ENCODE measurements at places on chromosomes 5 and 9. TPM values are rescaled to one million over a fixed set of nuclear protein-coding genes. Genes with fewer than 3 reads are reported as not detected.
A peak's percentile ranks its signal among the peaks of the same experiment; 100 is the strongest.

PCDHAC1 gene
- polyA plus RNA-seq: 3.4 TPM

GRCh38 chr9:127176631-127177030, 54.2 kb upstream of the ANGPTL2 start:
- H3K27ac ChIP-seq: no peak overlapping the region
- no peak for DNase-seq
- no peaks in the 10 kb centered on the region for H3K4me1 ChIP-seq
- no peaks in the 10 kb centered on the region for H3K36me3 ChIP-seq

DNA sequence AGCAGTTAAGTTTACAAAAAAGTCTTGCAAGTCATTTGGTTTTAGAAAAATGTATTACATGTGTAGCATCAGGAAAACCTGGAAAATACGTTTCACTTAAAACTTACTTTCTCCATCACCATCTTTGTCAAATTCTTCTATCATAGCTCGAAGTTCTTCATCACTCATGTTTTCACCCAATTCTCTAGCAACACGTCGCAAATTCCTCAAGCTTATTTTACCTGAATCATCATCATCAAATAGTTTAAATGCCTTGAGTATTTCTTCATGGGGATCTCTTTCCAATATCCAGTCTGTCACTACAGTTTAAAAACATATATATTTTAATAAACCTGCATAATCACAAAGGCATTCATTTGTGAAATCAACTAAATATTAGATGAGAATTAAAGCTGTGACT, 10.3 kb downstream of the CETN3 start:
- H3K36me3 ChIP-seq: peaks cover 15% of the 10 kb centered on the region
- no peak overlapping the region for H3K4me3 ChIP-seq
- H3K27me3 ChIP-seq: no peaks in the 10 kb centered on the region
- DNase-seq: no peak

EIF4E1B gene
- not detected for polyA plus RNA-seq

- H3K4me3 ChIP-seq: peak within 1 kb of the TSS; percentile 80
- peaks cover 53% of the 10 kb centered on the region for H3K27me3 ChIP-seq
- peak; percentile 5 for DNase-seq
These were observed at the start of gene CTNND2 for GRCh38 chr5:11904265-11904906. Gene CTNND2 (minus strand): TSS chr5:11904446. CDS start chr5:11903853, 593 bp downstream.

DNA sequence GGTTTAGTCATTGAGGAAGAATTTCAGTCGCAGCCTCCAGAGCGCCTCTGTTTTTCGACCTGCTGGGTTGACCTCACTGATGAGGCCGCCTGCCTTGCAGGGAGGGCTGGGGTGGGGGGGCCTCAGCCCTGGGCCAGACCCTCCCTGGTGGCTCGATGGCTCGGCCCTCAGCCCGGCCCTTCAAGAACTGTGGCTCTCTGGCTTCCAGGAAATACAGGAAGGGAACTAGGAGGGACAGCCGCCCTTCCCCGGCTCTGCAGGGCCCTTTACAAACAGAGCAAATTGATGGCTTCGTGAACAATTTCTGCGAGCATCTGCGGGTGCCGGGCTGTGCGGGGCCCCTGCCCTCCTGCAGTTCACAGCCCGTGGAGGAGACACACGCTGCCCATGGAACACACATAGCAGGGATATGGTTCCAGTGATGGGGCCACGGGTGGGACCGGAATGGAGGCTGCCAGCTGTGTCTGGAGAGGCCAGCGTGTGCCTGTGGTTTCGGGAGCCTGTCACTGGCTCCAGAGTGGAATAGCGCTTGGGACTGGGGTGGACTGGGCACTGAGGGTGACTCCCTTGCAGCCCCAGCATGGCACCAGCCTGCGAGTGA, 39.6 kb downstream of the COL5A1 start:
- no peaks in the 10 kb centered on the region for H3K36me3 ChIP-seq
- no peak overlapping the region for H3K27ac ChIP-seq
- DNase-seq: no peak
- H3K4me1 ChIP-seq: peaks cover 32% of the 10 kb centered on the region
- H3K4me3 ChIP-seq: no peak overlapping the region
- no peaks in the 10 kb centered on the region for H3K27me3 ChIP-seq

GRCh38 chr5:143442385-143442784, 38.9 kb upstream of the NR3C1 start:
- H3K4me1 ChIP-seq: no peaks in the 10 kb centered on the region
- H3K4me3 ChIP-seq: no peak overlapping the region
- no peak for DNase-seq

FAM163B gene
- not detected for polyA plus RNA-seq

IFNK gene
- not detected for polyA plus RNA-seq

DNA sequence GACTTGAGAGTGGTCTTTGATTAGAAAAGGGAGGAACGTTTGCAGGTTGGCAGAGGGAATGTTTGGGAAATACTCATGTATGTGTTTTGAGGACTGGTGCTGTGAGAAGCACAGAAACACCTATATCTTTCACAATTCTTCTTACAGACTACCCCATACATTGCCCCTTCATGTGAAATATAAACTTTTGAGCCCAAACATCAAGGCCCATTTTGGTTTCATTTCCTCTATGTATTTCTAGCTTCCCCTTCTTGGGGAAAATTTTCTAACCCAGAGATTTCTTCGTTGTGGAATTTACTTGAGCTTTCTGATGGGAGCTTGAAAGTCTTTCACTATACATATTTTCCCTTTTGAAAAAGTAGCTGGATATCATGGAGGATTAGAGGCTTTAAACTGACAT, 67.6 kb downstream of the FYB1 start:
- H3K4me1 ChIP-seq: peaks cover 8% of the 10 kb centered on the region
- H3K4me3 ChIP-seq: no peak overlapping the region
- no peak for DNase-seq
- H3K27me3 ChIP-seq: no peaks in the 10 kb centered on the region

DNA sequence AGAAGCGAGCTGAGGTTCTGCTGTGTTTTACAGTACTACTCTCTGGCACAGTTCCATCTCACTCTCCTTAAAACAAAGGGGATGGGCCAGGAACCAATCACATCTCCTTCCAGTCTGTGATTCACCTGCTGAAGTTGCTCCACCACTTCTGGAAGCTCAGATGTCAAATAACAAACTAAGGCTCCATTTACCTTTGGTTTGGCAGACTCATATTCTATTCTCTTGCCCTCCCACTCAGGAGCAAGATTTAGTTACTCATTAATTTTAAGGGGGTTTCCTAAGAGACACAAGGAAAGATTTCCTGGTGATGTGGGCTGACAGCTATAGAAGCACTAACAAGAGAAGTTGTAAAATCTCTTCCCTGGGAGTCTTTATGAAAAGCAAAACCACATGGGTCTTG, 37.8 kb upstream of the KIF2A start:
- H3K4me1 ChIP-seq: no peaks in the 10 kb centered on the region
- no peaks in the 10 kb centered on the region for H3K36me3 ChIP-seq
- DNase-seq: peak; percentile 4
- H3K27me3 ChIP-seq: no peaks in the 10 kb centered on the region
- H3K4me3 ChIP-seq: no peak overlapping the region

DNA sequence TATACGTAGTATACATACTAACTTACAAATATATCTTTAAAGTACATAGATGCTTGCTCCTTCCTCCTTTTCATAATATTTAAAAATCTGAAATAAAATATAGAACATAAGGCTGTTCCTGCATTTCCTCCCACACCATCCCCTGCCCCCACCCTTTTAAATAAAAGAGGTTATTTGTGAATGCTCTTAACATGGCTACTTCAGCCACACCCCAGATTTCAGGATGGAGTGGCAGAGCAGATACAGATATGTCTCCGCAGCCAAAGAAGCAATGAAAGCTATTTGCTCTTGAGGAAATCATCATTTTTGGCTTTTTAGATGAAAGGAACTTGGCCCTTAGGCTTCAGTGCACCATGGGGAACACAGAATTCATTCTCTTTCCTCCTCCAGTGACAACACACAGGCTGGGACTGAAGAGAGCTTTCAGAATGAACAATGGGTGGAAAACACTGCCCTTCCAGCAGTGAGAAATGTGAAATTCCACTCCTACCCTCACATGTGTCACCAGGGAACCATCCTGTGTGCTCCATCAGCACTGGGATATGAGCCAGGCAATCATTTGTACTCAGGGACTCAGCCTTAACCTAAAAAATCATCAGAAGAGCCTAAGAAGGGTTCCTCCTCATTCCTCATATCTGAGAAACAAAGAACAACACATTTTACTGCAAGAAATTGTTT, 134.3 kb downstream of the PPP2R2B start:
- DNase-seq: no peak
- H3K27me3 ChIP-seq: no peaks in the 10 kb centered on the region
- no peak overlapping the region for H3K4me3 ChIP-seq

- no peaks in the 10 kb centered on the region for H3K4me1 ChIP-seq
- H3K27me3 ChIP-seq: no peaks in the 10 kb centered on the region
- DNase-seq: no peak
- no peak overlapping the region for H3K27ac ChIP-seq
- H3K36me3 ChIP-seq: no peaks in the 10 kb centered on the region
These were observed 1659.9 kb upstream of the C9orf72 start for GRCh38 chr9:29233193-29233592.

PCSK1 gene
- polyA plus RNA-seq: not detected

TMEM252 gene
- polyA plus RNA-seq: not detected

ENTR1 gene
- polyA plus RNA-seq: 30.2 TPM

GRCh38 chr5:56356121-56356835, 123.1 kb upstream of the ANKRD55 start:
- DNase-seq: no peak
- no peak overlapping the region for H3K4me3 ChIP-seq
- no peak overlapping the region for H3K27ac ChIP-seq
- H3K27me3 ChIP-seq: no peaks in the 10 kb centered on the region

DNA sequence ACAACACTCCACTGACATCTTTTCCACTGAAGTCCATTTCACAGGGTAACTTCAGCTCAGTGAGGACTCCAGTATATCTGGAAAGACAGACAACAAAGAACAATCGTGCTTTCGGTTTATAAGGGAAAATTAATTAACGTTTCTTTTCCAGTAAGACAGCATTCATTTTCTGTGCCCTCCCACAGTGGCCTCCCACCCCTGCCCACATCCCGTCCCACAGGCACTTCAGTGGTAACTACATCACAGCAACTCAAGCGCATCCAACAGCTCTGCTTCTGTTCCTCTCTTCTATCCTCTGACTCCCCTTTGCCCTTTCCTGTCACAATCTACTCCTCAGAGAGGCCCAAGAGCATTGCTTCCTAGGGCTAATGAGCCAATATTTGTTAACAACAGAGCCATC, 40.3 kb downstream of the GLDC start:
- no peaks in the 10 kb centered on the region for H3K36me3 ChIP-seq
- no peaks in the 10 kb centered on the region for H3K27me3 ChIP-seq
- H3K27ac ChIP-seq: no peak overlapping the region
- no peak overlapping the region for H3K4me3 ChIP-seq
- H3K4me1 ChIP-seq: no peaks in the 10 kb centered on the region
- no peak for DNase-seq

DNA sequence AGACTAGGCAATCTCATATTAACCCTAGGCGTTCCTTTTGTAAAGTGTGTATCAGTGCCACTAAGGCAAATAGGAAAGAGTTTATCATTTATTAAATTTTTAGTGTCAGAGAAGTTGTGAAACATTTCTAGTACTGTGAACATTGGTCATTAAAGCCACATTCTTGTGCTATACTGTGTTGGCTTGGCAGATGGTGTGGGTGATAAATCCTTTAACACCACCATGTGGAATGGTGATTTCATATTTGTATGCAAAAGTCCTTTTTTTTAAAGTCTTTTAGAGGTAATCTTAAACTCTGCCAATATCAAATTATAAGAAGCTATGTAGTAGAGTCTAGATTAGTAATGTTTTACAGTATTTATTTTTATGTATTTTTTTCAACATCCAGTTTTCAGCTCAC, 18.1 kb downstream of the SLC12A2 start:
- no peaks in the 10 kb centered on the region for H3K27me3 ChIP-seq
- H3K4me3 ChIP-seq: no peak overlapping the region
- H3K27ac ChIP-seq: no peak overlapping the region
- no peaks in the 10 kb centered on the region for H3K36me3 ChIP-seq
- peak; percentile 27 for DNase-seq

C5orf52 gene
- not detected for polyA plus RNA-seq

- H3K27ac ChIP-seq: no peak overlapping the region
- peaks cover 3% of the 10 kb centered on the region for H3K4me1 ChIP-seq
- no peak for DNase-seq
- H3K27me3 ChIP-seq: no peaks in the 10 kb centered on the region
- H3K36me3 ChIP-seq: peaks cover 6% of the 10 kb centered on the region
These were observed 54.4 kb upstream of the FAM120AOS start for GRCh38 chr9:93507768-93508167.

- H3K4me3 ChIP-seq: no peak overlapping the region
- no peak overlapping the region for H3K27ac ChIP-seq
- no peaks in the 10 kb centered on the region for H3K4me1 ChIP-seq
These were observed 95.3 kb downstream of the PRELID2 start for GRCh38 chr5:145739843-145740242.

STPG3 gene
- polyA plus RNA-seq: 3.3 TPM

- no peak for DNase-seq
- H3K36me3 ChIP-seq: no peaks in the 10 kb centered on the region
- H3K4me3 ChIP-seq: no peak overlapping the region
- H3K27ac ChIP-seq: no peak overlapping the region
These were observed 458.9 kb downstream of the PRR16 start for GRCh38 chr5:120923026-120923425.

C9orf153 gene
- 0.97 TPM for polyA plus RNA-seq

GRCh38 chr9:93598647-93599241, 22.4 kb downstream of the PHF2 start:
- H3K27ac ChIP-seq: no peak overlapping the region
- no peaks in the 10 kb centered on the region for H3K36me3 ChIP-seq
- no peak for DNase-seq
- no peaks in the 10 kb centered on the region for H3K27me3 ChIP-seq
- H3K4me1 ChIP-seq: no peaks in the 10 kb centered on the region

GRCh38 chr5:74055486-74056106, 429.6 kb downstream of the ARHGEF28 start:
- no peaks in the 10 kb centered on the region for H3K27me3 ChIP-seq
- DNase-seq: no peak
- H3K4me3 ChIP-seq: no peak overlapping the region

DNA sequence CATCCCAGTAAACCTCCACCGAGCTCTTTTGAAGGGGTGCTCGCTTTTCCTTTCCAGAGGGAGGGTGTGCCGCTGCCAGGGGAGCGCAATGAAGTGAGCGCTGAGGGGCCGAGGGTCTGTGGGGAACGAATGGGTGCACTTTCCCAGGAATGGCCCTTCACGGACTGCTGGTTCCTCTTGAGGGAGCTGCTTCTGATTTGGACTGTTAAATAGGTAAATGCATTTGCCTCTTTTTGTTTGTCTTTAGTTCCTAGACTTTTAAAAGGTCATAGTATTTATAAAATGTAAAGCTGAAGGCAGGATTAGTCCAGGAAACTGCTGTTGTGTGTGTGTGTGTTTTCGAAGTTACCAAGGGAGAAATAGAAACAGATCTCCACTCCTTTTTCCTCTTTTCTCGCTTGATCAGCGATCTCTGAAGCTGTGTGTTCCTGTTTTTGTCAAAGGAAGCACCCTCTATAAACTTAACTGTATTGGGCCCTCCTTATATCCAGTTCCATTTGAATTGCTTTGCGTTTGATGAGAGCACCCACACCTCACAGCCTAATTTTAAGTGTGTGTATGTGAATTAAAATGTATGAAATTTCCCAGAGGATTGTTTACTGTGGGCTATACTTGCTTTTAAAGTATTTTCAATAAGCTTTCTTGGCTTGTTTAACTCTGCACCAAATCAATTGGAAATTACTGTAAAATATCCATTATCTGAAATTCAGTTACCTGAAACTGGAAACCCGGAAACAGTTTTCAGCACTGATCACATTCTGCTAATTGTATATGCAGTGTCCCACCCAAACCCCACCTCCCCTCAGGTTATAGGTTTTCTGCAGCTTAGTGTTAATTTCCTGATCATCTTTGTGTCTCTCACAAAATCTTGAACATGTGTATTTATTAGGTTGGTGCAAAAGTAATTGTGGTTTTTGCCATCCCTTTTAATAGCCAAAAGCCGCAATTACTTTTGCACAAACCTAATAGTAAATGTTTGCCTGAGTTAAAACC, 966 bp downstream of the SNX2 start:
- H3K27me3 ChIP-seq: no peaks in the 10 kb centered on the region
- H3K27ac ChIP-seq: peak overlapping the region; percentile 92
- peaks cover 14% of the 10 kb centered on the region for H3K4me1 ChIP-seq
- no peaks in the 10 kb centered on the region for H3K36me3 ChIP-seq

TEX48 gene
- polyA plus RNA-seq: not detected

All from cardiac muscle cell (in vitro differentiated cells and primary cell).